ENCODE measurements at places on chromosomes 6 and 20.

DNA sequence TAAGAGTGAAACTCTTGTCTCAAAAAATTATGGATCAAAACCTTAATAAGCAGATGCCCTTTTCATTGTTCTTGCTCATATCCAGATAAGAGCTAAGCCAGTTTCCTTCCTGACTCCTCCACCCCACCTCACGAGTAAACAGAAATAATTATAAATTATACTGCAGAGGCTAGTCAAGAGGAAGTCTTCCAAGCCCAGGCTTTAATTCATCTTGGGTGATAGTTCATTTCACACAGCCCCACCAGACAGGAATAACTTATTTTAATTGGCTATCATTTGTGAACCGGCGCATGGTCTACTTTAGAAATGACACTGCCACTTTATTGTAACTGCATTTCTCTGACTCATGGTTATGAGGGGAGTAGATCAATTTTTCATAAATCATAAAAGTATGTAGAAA is 102.0 kb downstream of the BTBD3 start:
- DNase-seq = no peak

GRCh38 chr6:71482742-71483141 is 194.1 kb downstream of the OGFRL1 start:
- DNase-seq = peak; percentile 45

DNA sequence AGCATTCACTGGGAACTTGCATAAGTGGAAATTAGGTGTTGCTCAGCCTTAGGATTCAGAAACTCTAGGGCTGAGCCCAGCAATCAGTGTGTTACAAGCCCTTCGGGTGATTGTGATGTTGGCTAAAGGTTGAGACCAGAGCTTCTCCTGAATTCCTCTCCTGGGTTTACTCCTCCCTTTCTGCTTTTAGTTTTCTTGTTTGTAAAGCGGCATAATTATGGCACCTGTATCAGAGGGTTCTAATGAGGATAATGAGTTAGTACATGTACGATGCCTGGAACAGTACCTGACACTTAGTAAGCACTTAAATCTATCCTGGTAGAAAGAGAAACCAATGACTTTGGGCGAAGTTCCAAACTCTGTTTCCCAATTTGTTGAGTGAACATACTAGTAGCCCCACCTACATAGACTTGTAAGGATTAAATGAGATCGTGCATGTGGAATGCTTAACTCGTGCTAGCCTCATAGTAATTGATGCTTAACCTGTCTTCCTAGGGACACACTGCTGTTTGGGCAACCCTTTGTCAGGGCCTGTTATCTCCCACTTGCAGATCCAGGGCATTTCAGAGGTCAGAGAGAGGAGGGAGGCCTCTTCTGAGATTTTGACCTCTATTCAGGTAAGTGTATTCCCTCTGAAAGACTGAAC is 932 bp upstream of the EZR start:
- peak; percentile 33 for DNase-seq

- DNase-seq = no peak
These were observed 197.6 kb upstream of the PMEPA1 start for GRCh38 chr20:57907131-57908000.

- no peak for DNase-seq
These were observed 12.2 kb upstream of the TRPC4AP start for GRCh38 chr20:35104685-35105295.

- DNase-seq = peak; percentile 77
These were observed 65.6 kb downstream of the TULP4 start for GRCh38 chr6:158377860-158378259.

DNA sequence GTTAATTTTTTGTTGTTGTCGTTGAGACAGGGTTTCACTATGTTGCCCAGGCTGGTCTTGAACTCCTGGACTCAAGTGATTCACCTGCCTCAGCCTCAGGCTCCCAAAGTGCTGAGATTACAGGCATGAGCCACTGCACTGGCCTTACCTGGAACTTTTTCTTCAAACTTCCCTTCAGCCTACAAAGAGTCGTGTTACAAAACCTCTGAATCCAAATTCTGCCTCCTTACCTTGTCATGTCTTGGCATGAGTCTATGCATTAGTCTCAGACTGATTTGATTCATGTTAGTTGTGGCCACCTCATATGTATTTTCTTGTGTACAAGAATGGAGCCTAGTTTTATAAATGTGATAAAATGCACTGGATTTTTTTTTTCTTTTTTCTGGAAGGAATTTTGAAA is 172.1 kb downstream of the PRL start:
- DNase-seq = no peak

DNA sequence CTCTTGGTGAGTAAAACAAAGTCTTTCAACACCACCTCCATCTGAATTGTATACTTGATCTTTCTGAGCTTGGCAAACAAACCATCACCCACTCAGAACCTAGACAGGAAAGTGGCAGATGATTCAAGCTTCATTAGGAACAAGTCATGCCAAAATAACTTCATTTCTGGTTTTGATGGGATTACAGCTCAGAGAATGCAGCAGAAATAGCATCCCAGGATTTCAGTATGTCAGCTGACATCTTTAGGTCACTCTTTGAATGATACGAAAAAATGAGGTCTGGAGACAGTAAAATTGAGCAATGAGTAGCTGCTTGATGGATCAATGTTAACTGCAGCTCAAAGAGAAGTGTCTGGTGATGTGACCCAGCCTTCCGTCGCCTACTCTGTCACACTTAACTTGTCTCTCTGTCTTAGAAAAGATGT is 92.4 kb downstream of the GJA10 start:
- DNase-seq = peak; percentile 90

DNA sequence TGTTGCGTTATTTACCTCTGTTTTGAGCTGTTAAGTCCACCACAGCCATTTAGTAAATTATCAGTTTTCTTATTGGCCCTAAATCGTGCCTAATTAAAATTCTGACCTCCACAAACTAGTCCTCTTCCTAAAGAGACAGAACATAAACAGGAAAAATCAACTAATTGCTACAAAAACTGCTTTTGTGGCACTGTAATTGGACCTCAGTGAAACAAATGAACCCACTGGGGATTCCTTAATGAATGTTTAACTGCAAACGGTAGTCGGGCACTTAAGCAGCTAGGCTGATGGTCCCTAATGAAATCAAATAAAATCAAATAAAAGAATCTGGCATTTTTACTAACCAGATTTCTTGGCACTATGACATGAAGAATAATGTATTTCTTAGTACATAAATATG is 513.4 kb upstream of the SLC35B3 start:
- no peak for DNase-seq

- DNase-seq = no peak
These were observed 13.9 kb upstream of the ITPR3 start for GRCh38 chr6:33607126-33607783.

GRCh38 chr6:117976030-117976651 is 69.1 kb downstream of the SLC35F1 start:
- peak; percentile 32 for DNase-seq

DNA sequence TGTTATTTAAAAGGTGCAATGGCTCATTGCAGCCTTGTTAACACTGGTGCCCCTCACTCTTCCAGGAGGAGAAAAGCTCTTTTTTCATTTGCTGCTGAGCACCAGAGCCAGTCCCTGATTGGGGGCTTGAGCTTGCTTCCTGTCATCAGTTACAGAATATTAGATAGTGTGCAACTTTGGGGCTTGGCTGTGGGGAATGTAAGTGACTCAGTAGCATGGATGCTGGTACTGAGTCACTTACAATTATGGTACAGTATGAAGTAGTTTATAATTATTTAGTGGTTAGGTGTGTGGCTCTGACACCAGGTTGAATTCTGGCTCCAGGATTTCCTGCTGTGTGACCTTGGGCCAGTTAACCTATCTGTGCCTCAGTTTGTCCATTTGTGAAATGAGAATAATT is 37.6 kb downstream of the ANKS1A start:
- peak; percentile 74 for DNase-seq

- DNase-seq = peak; percentile 48
These were observed 39.7 kb upstream of the TULP1 start for GRCh38 chr6:35552285-35552917.

DNA sequence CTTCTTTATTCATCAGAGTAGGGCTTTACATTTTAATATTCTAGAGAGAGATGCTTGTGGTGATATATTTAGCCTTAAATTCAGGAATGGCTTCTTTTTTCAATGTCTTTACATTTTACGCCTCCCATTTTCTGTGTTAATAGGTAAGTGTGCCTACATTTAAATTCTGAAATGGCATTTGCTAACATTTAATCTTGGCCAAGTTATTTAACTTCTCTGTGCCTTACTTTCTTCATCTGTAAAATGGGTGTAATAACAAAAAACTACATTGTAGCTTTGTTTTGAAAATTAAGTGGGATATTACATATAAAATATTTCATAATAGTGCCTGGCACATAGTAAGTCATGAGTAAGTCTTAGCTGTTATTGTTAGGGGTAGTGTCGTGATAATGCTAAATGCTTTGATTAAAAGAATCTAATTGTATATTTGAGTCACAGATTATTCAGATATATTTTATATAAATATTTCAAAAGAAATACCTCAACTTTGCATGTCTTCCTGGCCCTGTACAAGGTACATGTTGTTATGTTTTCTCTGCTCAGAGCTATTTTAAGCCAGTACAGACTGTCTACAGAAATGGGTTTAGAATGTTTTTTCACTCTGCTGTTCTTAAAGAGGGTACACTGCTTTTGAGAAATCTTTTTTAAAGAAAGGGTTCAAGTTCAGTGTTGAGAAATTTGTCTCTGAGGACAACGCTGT is 18.8 kb downstream of the CARMIL1 start:
- DNase-seq = no peak

- DNase-seq = no peak
These were observed 3.0 kb upstream of the GRM4 start for GRCh38 chr6:34148631-34149451.

GRCh38 chr20:24149175-24149574 is 160.6 kb upstream of the GGTLC1 start:
- no peak for DNase-seq

- no peak for DNase-seq
These were observed 232.2 kb upstream of the FLRT3 start for GRCh38 chr20:14569641-14570040.

GRCh38 chr20:14709439-14709838 is 372.0 kb upstream of the FLRT3 start:
- no peak for DNase-seq

- peak; percentile 2 for DNase-seq
These were observed 162.0 kb downstream of the FAXC start for GRCh38 chr6:99187429-99187828.

DNA sequence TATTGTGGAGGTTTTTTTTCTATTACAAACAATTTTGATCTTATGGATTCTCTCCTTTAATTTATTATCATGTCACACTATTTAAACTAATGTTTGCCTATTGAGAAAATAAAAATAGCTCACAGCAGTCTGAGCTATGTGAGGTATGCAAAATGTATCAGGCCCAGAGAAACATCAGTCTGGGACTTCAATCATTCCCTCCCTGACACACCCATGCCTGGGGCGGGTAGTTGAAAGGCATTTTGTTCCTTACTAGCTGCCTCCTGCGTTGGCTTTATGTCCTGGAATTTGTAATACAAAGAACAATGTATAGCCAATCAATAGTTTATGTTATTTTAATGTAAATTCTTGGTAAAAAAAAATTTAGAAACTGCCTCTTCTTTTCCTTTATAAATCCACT is 403.3 kb downstream of the EPM2A start:
- DNase-seq = no peak

DNA sequence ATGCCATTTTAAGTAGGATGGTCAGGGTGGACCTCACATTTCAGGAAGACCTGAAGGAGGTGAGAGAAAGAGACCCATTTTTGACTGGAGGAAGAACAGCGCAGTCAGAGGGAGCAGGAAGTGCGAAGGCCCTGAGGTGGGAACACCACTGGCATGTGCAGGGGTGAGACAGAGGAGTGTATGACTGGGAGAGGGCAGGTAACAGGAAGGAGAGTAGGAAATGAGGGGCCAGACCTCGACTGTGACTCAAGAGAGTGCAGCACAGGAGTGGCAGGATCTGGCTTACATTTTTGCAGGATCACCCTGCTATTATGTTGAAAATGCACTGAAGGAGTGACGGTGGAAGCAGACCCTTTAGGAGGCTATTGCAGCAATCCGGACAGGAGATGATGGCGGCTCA is 117.7 kb upstream of the CDYL start:
- no peak for DNase-seq

GRCh38 chr6:149888093-149888492 is 9.8 kb downstream of the RAET1E start:
- DNase-seq = no peak

DNA sequence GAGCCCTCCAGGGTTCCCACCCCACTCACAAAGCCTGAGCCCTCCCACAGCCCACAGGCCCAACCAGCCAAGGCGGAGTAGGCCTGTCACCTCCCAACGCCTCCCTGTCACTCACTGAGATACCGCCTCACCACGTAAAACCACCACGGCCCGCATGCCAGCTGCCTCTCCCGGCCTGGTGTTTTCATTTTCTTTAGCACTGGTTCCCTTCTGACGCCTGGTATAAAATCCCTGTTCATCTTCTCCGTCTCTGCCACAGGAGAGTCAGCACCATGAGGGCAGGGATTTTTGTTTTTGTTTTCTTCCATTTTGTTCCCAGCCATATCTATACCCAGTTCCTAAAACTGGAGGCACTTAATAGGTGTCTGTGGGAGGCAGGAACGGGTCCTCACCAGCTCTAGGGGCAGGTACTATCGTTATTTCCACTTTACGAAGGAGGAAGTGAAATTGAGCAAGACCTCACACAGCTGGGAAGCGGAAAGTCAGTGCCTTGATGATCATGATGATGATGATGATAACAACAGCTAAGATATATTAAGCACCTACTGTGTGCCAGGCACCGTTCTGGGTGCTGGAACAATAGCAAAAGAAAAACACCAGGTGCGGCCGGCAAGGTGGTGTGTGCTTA is 58.6 kb downstream of the SNAI1 start:
- no peak for DNase-seq

DNA sequence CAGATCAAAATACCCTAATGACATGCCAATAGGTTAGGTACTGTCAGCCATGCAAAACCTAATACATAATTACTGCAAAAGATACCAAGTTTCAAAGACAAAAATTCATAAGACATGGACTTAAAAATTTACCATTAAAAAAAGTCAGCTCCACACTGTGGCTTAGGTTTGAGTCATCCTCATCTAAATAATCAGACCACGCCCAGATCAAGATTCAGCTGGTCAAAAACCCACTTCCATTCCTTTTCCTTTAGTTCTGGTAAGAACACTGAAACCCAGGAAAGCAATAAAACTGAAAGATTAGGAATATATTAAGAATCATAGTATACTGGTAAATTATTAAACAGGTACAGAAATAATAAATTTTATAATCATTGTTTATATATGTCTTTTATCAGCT is 81.0 kb upstream of the ASF1A start:
- DNase-seq = peak; percentile 32

- DNase-seq = no peak
These were observed 3.7 kb downstream of the CYP24A1 start for GRCh38 chr20:54170026-54170471.

- DNase-seq = no peak
These were observed 37.0 kb downstream of the RNF217 start for GRCh38 chr6:124999105-124999764.

DNA sequence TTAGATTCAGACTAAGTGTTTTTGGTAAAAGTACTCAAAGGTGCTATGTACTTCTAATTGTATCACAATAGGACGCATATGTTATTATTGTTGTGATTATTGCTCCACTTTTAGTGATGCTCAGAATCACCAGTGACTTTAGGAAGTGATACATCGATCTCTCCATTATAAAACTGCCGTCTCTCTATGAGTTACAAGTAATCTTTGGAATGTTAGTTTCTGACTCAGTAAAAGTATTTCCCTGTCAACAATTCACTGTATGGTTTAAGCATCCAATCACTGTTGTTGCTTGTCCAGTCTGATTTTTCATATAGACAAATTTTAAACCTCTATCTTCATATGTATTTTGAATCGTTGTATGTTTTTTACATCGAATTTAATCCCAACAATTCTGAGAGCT is 9.4 kb downstream of the DCBLD1 start:
- DNase-seq = peak; percentile 61

Data from EH (cell line).